Gastroesophageal sphincter (tissue), 4 donors: ENCODE measurements at places on chromosomes 4 and X. TPM values are rescaled to one million over a fixed set of nuclear protein-coding genes. Genes with fewer than 3 reads are reported as not detected.

DNA sequence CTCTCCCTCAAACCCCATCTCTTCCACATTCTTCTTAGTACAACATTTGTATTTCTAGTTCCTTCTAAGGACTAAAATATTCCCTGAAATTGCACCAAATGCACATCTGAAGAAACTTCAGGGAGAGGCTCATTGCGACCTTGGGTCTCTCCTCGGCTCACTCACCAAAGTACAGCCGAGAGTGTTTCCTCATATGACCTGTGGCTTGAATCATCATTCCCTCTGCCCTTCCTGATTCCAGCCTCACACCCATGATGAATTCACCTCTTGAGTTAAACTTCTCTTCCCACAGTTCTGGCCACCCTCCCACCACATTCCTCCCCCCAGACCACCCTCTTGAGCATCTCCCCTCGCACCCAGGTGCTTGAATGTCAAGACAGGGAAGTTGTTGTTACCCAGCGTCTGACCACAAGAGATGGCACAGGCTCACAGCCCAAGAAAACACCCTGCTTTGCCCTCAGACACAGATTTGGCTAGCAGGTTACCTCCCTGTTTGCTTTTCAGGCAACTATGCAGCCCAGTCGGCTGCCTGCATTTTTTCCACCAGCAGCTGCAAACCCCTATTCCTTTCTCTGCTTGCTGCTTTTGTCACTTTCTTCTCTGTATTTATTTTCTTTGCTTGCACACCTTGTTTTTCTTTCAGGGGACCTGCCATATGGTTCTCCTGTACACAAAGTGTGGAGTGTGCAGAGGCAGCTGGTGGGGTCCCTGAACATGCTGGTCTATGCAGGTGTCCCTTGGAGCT is 214.8 kb downstream of the SPATA18 start:
- peak; percentile 31 for ATAC-seq

- peak; percentile 51 for ATAC-seq
Observed at GRCh38 chr4:158856852-158857251, 88.0 kb downstream of the FNIP2 start.

DNA sequence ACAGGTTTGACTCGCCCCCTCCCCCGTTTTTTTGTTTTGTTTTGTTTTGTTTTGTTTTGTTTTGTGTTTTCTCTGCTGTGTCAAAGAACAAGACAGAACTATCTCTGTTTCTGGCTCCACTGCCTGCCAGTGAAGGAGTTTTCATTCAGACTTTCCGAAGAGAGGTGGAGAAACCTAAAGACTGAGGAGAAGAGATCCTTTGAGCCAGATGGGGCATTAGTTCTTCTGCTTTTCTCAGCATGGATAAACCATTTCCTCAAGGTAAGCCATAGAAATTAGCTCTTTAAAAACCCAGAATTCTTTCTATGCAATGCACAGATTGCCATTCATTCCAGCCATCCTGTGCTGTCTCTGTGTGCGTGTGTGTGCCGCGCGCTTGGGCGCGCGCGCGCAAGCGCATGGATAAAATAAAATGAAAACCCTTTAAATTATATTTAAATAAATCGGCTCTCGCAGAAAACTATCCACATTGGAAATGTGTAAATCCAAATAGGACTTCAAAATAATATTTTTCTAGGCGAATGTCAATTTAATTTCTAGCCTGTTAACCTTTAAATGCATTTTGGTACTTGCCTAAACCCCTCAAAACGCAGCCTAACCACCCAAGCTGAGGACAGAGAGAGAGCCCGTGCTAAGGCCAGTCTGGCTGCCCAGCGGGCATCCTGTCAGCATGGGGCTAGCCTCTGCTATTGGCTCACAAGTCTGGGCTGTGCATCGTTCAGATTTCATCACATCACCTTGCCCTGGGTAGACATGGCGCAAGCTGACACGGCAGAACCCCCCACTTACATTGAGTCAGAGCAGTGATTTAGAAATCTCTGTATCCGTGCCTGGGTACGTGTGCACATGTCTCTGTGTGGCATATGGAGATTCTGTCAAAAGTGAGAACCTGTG is 113.0 kb upstream of the VAMP7 start:
- no peak for ATAC-seq

DNA sequence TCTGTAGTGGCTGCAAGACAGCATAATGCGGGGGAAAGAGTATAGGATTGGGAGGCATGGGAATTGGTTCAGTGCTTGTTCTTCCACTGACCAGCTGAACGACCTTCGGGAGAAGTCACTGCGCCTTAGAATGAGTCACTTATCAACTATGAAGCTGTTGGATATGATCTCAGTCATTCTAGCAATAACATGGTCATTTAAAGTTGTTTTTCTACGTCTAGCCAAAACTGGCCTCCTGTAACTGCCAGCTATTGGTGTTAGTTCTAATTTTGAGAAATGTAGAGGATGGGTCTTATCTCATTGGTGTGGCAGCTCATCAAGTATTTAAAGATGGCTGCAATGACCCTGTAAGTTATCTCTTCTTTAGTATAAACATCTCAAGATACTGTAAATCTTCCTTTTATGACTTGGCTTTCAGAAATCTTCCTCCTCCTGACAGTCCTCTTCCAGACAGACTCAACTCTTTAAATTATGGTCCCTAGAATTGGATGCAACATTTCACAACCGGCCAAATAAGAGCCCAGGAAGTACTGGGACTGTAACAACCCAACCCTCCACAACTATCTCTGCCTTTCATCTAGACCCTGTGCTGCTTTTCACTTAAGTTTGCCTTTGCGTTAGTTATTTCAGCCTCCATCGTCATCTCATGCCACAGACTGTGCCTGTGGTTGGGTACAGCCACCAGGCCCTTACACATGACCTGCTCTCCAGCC is 243.3 kb downstream of the CBR4 start:
- peak; percentile 50 for ATAC-seq

GRCh38 chr4:180766944-180767729 is 1476.1 kb upstream of the TENM3 start:
- no peak for ATAC-seq

GRCh38 chrX:6778544-6779503 is 243.9 kb upstream of the VCX3A start:
- ATAC-seq = no peak

DNA sequence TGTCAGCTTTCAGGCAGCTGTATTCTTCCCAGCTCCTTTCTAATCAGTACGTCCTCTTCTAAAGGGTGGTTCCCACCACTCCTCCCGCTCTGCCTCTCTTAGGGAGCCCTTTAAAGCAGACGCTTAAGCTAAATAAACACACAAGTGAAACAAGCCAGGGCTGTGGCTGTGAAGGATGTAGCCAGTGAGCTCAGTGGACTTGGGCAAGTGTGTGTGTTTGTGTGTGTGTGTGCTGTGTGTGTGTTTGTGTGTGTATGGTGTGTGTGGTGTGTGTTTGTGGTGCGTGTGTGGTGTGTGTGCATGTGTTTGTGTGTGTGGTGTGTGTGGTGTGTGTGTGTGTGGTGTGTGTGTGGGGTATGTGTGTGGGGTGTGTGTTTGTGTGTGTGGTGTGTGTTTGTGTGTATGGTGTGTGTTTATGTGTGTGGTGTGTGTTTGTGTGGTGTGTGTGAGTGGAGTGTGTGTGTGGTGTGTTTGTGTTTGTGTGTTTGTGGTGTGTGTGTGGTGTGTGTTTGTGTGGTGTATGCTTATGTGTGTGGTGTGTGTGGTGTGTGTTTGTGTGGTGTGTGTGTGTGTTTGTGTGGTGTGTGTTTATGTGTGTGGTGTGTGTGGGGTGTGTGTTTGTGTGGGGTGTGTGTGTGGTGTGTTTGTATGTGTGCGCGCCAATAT is 283.3 kb downstream of the PTTG2 start:
- ATAC-seq = no peak

- ATAC-seq = no peak
Observed at GRCh38 chrX:78106651-78106986, 2.6 kb downstream of the PGK1 start.

DNA sequence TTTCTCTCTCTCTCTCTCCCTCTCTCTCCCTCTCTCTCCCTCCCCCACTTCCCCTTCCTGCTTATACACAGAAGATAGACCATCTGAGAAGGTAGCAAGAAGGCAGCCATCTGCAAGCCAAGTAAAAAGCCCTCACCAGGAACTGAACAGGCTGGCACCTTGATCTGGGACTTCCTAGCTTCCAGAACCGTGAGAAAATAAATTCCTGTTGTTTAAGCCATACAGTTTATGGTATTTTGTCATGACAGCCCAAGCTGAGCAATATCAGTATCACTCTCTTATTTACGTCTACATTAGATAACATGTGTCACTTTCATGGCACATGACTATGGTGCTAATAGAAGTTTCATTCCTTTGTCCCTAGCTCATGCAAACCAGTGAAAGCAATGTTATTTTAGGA is 581.1 kb downstream of the INPP4B start:
- no peak for ATAC-seq

DNA sequence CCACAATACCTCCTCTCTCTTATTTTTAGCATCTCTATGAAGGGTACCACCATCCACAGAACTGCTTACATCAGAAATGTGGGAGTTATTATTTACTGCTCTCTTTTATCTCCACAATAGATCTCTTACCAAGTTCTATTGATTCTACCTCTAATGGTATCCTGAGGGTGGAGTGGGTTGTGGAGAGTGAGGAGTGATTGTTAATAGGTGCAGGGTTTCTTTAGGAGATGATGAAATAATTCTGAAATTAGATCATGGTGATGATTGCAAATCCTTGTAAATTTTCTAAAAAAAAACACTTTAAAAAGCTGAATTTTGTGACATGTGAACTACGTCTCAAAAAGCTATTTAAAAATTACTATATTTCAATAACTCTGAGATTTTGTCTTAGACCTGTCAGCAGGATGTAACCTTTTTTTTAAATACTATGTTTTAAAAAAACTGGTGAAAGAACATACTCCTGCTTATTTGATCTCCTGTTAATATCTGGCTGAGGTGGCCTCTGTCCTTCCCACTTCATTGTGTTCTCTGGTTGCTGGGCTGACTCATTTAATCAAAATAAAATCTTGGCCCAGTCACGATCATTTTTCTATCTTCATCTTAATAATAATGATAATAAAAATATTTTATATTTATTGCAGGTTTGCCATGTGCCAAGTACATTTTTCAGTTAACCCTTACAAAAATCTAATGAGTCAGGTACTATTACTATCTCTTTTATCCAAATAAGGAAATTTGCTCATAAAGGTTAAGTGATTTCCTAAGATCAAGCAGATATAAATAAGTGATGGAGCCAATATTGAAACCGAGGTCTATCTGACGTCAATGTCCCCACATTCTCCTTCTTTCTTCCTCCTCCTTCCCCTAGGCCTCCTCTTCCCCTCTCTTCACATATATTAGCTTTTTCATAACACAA is 73.5 kb downstream of the GLUD2 start:
- no peak for ATAC-seq

GRCh38 chrX:72094894-72095293 is 36.8 kb downstream of the RTL5 start:
- ATAC-seq = no peak

DNA sequence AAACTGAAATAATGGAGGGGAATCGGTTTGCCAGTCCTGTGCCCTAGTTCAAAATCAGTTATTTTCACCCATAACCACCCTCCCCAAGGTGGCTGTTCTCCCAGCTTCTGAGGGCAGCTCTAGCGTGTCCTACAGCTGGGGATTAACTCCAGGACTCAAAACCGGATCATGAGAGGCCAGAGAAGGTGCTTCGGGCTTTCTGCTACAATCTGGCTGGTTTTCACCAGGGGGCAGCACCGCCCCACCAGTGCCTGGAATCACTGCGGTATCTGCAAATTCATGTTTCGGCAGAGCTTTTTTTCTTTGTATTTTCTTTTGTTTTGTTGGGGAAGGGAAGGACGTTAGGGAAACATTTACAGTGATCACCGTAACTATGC is 28.4 kb downstream of the PDHA1 start:
- peak; percentile 66 for ATAC-seq

DNA sequence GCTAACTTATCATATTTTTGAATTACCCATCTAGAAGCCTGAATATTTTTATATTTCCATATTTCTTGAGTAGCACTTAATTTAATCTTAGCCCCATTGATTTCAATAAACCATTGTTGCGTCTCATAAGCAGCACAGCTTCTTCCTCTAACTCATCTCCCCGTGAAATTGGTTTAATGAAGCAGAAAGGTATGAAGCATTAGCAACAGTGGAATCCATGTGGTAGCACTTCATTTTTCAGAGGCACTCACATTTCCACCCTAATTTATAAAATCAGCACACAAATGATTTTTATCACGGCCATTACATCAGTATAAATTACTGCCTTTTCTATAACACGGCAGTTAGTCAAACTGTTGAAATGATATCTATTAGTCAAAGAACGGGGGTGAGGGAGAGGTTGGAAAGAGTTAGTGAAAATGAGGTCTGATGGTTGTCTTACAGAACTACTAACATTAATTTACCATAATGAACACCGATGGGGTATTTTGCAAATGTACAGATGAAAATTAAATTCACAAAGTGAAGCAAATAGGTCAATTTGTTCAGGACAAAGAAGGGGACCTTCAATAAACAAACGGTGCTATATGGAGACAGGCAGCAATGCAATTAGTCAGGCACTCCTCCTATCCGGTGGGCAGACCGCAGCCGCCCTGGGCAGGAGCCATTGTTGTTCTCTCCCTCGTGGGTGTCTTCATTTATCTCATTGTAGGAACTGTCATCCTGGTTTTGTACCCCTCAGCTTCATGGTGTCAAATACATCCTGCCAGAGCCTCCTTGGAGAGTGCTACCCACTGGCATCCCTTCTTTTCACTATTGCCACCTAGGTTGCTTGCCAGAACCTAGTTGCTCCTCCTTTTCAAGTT is 205.7 kb downstream of the SOX3 start:
- no peak for ATAC-seq

DNA sequence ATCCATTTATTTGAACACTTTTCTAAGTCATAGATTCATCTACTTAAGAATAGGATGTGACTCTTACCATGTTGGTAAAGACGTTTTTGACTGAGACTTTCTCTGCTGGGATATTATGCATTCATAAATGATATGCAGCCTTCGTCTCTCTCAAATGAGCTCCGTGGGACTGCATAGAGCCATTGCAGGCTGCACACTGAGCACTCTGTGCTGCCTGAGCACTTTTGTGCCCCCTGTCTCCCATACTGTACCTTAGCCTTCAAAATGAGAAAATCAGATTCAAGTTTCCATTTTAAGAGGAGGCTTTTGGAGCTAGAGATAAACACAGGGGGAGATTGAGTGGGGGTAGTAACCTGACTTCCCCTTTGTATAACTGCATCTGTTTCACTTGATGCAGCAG is 433.6 kb downstream of the ZIC3 start:
- ATAC-seq = no peak

- ATAC-seq = no peak
Observed at GRCh38 chr4:150782311-150782710, 200.4 kb downstream of the MAB21L2 start.

TCP11X2 gene
- not detected for total RNA-seq

SSX2 gene
- total RNA-seq = not detected

BEX4 gene
- total RNA-seq = 68.5 TPM

GAB3 gene
- total RNA-seq = 5.3 TPM

FAM3A gene
- 39.2 TPM for total RNA-seq

MOSPD2 gene
- 15.9 TPM for total RNA-seq
